ENCODE measurements at places on chromosomes 7 and 10.

DNA sequence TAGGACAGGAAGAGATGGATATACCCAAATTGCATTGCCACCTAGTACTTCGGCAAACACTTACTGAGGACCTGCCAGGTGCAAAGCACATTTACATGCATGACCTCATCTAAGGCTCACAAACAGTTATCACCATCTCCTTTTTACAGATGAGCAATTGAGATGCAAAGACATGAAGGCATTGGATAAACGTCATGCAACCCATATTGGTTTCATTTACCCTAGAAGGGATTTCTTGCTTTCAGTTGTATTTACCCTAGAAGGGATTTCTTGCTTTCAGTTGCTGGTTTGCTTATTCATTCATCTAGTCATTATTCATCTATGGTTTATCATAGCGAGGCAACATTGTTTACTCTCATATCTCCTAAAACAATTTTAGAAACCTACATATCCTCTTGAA is 52.2 kb downstream of the STEAP1B start:
- DNase-seq: no peak

DNA sequence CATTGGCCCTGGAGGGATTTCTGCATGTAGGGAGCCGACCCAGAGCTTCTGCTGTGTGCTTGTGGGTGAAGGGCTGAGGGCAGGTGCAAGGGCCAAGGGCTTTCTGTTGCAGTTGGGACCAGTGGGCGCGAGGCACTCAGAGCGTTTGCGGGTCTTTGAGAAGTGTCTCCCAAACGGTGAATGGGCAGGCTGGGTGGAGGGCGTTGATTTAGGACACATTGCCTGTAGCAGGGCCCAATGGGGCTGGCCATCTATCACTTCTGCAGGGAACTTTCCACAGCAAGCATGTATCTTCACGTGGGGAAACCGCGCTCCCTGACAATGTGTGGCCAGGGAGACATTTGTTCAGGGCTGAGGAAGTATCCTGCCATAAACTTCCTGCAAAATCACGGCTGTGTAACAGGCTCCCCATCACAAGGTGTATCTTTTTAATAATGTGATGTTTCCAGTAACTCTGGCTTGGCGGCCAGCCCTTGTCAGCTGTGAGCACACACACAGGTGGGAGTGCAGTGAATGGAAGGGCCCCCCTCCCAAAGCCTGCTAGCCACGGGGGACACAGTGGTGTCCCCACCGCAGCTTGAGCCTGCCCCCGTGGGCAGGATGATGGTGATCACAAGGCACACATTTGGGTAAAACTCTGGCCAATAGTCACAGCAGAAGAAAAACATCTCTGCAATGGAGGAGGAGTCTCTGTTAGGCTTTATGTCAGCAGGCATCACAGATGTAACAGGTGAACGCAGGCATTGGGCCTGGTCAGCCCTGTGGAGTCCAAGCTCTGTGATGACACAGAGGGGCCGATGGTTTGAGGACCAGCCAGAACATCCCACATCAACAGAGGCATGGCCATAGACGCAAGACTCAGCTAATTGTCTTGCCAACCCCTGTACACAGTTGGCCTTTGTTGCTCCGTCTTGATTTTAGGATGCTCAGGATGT is 84.3 kb downstream of the GLRX3 start:
- no peak for DNase-seq

- DNase-seq: no peak
Measured at GRCh38 chr10:66833861-66834260, 92.0 kb upstream of the LRRTM3 start.

GRCh38 chr10:11462071-11462470 is 149.4 kb downstream of the USP6NL start:
- no peak for DNase-seq

DNA sequence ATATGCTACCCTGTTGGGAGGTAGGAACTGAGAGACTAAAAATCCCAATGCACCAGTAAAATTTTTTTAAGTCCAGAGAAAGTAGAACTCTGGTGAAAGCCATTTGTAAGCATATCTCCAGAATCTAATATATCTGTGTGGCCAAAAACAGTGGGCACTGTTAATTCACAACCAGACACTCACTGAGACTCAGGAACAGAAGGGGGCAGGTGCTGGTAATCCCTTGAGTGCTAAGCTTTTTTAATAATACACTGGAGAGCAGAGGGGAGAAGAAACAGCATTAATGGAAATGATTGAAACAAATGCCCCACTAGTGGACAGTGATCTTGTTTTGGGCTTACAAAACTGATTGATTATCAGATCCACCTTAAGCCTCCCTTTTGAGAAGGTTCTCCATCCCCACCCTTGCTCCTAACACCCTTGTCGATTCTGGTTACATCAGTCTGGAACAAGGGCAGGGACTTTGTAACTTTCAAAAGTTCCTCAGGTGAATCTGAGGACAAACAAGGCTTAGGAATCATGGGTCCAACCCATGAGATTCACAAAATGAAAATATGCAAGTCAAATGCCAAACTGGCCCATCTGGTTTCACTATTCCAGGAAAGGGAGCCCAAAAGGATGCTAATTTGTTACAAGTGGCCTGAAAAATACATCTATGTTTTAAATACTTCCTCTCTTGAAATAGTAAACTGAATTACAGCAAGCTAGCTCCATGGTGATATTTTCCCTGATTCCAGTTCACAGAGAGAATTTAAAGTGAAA is 29.7 kb downstream of the PLXNA4 start:
- DNase-seq: no peak

DNA sequence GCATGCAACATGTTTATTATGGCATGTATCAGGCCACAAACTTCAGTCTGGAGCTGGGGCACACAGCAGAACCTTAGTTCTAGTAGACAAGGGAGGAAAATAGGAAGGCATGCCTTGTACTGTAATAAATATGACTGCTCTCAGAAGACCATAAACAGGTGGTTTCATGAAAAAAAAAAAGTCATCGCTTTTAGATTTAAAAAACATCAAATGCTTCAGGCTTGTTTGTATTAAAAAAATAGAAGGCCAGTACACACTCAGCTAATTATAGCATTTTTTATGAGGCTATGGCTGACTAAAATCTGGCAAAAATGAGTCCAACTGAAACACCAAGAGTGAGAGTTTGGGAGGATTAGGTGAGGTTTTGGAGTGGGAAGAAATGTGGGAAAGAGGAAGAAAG is 204.1 kb downstream of the JAZF1 start:
- DNase-seq: no peak

GRCh38 chr10:30553626-30554439 is 75.7 kb downstream of the LYZL2 start:
- DNase-seq: no peak

DNA sequence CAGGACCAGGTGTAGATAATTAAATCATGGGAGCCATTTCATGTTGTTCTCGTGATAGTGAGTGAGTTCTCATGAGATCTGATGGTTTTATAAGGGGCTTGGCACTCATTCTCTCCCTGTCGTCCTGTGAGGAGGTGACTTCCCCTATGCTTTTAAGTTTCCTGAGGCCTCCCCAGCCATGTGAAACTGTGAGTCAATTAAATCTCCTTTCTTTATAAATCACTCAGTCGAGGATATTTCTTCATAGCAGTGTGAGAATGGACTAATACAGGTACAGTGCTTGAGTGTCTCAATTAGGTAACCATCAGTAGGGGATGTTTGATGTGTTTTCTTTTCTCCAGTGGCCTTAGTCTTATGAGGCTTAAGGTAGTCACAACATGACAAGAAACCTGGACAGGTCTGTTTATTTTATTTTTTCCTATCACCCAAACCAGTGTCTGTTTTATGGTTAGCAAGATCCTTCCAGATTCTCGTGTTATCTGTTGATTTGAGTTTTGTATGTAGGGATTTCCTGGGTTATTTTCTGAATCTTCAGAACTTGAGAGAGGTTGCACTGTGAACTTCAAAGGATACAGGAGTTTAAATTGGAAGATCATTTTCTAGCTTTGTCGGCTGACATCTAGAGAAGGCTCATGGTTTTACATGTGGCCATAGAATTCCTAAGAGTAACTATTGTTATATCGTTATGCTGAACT is 32.1 kb downstream of the UMAD1 start:
- no peak for DNase-seq

DNA sequence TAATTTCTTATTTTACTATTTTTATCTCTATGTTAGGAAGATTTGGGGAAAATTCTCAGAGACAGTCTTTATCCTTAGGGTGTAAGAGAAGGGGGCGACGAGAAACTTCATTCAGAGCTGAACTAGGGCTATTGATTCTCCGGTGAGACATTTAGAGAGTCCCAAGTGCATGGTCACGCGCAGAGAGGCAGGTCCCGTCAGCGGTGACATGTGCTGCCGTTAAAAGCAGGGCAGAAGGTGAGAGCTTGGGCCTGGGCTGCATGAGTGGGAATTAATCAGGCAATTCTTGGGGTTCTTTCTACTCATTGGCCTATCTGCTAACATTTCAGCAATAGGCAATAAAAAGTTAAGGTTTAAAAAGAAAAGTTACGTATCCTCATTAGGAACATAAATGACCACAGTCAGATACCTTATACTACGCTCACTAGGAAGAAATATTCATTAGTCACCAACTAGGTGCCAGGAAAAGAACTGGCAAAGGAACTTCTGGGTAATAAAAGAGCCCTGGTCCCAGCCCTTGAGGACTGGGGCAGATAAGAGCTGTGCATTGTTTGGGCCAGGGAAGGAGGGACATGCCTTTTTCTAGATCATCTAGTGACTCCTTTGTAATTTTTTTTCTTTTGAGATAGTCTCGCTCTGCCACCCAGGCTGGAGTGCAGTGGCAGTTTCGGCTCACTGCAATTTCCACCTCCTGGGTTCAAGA is 21.2 kb downstream of the PRKCQ start:
- no peak for DNase-seq

GRCh38 chr10:86176850-86177536 is 189.6 kb downstream of the GRID1 start:
- DNase-seq: no peak

GRCh38 chr7:13911909-13912308 is 77.6 kb downstream of the ETV1 start:
- no peak for DNase-seq

DNA sequence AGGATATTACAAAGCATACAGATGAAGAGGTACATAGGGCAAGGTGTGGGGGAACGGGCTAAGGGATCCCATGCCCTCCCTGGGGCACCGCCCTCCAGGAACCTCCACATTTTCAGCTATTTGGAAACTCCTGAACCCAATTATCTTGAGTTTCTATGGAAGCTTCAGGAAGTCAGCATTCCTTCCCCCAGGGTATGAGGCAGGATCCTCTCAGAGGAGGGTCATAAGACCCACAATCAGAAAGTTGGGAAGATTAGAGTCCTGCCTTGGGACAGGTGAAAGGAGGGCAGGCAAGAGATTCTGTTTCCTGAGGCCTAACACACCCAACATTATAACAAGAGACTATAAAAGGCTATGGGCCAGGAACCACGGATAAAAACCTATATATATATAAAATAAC is 98.0 kb downstream of the RALA start:
- DNase-seq: no peak

- DNase-seq: no peak
Measured at GRCh38 chr7:88347090-88347489, 40.4 kb upstream of the STEAP4 start.
